ENCODE measurements at places on chromosomes 13 and 19.

GRCh38 chr19:14383661-14384555, 2.7 kb downstream of the ADGRE5 start:
- no peak for DNase-seq

DNA sequence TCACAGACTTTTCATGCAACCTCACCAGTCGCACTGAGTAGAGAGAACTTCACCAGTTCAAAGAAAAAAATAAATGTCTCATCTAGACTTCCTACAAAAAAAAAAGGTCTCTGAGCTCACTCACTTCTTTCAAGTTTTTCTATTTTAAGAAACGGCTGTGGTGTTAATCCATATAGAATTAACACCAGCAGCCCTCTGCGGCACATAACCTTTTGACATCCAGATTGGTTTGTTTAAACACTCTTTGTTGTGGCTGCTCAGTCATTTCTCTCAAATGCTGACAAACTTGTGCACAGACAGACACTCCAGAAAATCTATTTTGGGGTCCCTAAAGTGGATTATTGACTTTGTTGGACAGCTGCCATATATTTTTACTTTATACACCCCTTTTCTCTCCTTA, 874.9 kb downstream of the EFNB2 start:
- DNase-seq: no peak

GRCh38 chr13:51924756-51925544, 63.2 kb downstream of the CCDC70 start:
- no peak for DNase-seq

GRCh38 chr13:103516015-103516795, 450.0 kb upstream of the SLC10A2 start:
- no peak for DNase-seq

DNA sequence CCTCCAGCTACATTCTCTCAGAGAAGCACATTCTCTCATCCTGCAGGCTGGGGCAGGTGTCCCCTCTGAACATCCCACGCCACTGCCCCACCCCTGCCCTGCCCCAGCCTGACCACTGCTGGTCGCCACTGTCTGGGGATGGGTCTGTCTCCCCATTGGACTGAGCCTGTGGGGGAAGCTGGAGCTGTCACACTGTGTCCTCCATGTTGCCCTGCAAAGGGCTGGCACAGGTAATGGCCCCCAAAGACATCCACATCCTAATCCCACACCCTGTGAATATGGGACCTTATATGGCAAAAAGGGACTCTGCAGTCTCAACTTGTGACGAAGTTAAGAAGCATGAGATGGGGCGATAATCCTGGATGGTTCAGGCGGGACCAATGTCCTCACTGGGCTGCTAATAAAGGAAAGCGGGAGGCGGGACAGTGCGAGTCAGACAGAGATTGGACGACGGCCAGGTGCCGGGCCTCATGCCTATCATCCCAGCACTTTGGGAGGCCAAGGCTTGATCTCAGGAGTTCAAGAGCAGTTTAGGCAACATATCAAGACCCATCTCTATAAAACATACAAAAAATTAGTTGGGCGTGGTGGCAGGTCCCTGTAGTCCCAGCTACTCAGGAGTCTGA, 9.1 kb downstream of the AP2S1 start:
- no peak for DNase-seq

GRCh38 chr13:78976696-78977095, 317.7 kb upstream of the OBI1 start:
- DNase-seq: no peak

DNA sequence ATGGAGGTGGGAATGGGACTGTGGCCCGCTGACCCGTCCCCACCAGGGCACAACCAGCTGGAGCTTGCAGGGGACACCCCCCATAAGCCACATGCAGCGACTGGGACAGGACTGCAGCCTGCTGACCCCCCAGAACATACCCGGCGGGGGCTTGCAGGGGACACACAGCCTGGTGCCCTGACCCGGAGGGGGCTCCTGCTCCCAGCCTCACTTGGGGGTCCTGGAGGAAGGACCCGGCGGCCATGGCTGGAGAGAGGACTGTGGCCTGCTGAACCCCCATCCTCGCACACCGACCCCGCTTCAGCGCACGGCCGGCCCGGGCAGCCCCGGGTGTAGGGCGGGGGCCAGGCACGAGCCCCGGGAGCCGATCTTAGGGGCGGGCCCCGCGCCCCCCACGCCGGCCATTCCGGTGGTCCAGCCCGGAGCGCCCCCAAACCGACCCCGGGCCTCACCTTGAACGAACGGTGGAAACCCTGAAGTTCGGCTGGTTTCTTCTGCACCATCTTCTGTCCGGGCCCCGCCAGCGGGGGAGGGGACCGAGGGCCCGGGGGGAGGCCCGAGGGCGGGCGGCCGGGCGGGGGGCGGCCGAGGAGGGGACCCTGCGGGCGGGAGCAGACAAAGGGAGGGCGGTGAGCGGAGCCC, 574 bp downstream of the MKNK2 start:
- no peak for DNase-seq

- no peak for DNase-seq
Measured at GRCh38 chr13:26300140-26300539, 46.2 kb downstream of the CDK8 start.

DNA sequence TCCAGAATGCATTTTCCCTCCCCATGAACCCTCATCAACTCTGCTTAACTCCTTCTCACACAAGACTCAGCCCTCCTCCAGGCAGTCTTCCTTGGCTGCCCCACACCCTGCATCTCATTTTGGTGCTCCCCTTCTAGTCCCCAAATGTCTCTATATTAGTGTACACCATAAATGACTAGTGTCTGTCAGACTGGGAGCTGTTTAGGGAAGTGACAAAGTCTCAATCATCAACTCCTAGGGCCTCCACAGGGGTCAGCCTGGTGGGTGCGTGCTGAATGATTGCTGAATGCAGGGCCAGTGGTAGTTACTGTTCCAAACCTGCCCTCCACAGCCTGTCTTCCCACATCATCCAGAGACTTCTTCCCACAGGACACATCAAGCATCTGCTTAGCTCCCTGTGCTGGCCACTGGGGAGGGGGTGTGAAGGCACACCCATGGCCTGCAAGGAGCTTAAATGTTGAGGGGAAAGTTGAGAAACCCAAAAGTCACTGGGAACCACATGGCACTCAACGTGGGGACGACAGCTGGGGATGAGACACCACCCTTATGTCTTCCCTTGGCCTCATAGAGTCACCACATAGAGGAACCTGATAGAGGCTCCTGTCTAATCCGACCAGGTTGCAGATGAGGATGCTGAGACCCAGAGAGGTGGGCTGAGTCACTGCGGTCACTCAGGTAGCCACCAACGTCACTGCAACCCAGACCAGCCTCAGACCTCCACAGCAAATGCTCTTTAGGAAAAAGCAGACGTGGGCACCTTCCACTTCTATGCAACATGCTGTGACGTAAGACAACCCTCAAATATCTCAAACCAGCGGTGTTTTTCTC, 79.3 kb upstream of the TM9SF2 start:
- DNase-seq: no peak

GRCh38 chr13:29454931-29455481, 140.5 kb downstream of the SLC7A1 start:
- no peak for DNase-seq

- no peak for DNase-seq
Measured at GRCh38 chr13:90995614-90996013, 351.9 kb upstream of the MIR17HG start.

All from vagina (tissue), 2 donors.